ENCODE measurements at places on chromosomes 2 and 18.

DNA sequence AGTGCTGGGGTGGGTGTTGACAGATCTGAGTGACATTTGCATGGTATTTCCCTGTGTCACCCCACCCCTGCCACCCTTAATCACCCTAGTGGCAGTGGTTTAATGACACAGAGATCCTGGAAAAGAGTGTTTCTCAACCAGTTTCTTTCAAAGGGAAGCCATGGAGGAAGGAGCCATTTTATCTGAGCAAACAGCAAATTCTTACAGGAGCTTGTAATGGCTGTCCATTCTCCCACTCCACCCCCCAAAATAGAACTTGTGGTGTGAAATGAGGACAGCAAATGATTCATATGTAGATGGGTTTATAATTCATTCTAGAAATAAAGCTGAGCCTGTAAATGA lies 51.5 kb downstream of the CDC42EP3 start:
- DNase-seq, result no peak

DNA sequence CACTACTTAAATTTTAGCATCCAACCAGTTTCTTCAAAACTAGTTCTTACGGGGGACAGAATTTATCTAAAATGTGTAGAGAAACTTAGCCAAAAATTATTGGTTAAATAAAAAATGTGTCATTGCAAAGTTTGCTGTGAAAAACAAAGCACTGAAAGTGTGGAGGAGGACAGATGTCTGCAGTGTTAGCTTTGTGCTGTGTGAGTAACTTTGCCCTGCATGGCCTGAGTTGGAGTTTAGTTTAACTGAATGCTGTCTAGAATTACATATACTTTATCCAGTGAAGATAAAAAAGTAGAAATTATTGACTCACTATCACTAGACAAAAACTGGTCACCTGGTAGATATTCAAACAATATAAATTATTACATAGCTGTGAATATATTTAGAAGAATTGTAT lies 1225.2 kb upstream of the CELF4 start:
- no peak for DNase-seq

DNA sequence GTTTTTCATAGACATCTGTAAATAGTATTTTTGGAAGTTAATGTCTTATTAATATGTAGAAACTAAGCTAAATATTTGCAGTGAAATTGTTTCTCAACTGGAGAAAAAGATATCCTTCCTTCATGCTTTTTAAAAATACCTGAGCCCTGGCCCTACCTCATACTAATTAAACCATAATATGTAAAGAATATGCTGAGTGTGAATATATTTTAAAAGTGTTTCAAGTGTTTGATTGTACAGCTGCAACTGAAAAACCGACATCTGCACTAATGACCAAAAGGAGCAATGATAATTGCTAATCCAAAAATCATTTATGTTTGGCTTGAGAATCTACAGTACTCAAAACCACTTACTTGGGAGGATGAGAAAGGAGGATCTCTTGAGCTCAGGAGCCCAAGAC lies 156.7 kb downstream of the MBD5 start:
- DNase-seq, result no peak

- no peak for DNase-seq
Observed at GRCh38 chr2:207863345-207863744, 93.6 kb upstream of the FZD5 start.

- DNase-seq, result no peak
Observed at GRCh38 chr18:12751891-12752290, 49.0 kb downstream of the PSMG2 start.

DNA sequence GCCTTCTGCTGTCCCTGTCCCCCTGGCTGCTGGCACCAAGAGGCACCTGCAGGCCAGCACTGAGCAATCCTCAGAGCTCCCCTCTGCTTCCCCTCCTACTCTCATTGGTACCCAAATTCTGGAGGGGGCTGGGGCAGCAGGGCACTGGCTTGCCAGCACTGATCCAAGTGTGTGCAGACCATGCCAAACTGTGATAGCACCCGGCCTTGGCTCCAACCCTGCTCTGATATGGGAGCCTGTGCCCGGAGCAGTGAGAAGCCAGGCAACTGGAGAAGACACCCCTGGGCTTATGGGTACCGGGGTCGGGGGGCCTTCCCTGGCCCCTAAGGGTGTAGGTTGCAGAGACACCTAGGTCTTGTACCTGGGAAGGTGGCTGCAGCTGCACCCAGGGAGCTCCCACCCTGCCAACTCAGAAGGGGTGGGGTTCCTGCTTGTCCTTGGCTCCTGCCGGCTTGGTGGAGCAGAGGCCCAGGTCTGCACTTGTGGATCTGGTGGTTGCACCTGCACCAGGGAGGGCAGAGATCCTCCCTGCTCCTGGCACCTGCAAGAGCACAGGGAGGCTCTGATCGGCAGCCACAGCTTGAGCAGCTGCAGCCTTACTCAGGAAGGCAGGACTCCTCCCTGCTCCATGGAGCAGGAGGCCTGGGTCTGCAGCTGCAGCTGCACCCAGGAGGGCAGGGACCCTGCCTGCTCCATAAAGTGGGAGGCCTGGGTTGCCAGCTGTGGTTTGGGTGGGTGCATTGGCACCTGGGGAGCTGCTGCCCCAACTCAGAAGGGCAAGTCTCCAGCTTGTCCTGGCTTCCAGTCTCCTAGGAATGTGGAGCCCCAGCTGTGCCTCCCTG lies 96.3 kb downstream of the BCL2L11 start:
- no peak for DNase-seq

- no peak for DNase-seq
Observed at GRCh38 chr2:233706720-233707119, 6.0 kb upstream of the UGT1A5 start.

Measured in amygdala (tissue), 56 donors.